ENCODE measurements at places on chromosomes 3 and 15. TPM values are rescaled to one million over a fixed set of nuclear protein-coding genes. Genes with fewer than 3 reads are reported as not detected.
A peak's percentile ranks its signal among the peaks of the same experiment; 100 is the strongest.

- H3K27me3 ChIP-seq = no peaks in the 10 kb centered on the region
- peak overlapping the region; percentile 78 for H3K27ac ChIP-seq
Observed at GRCh38 chr3:196670339-196670738, 30.8 kb downstream of the NRROS start.

GRCh38 chr3:188901126-188901525 is 270.6 kb upstream of the TPRG1 start:
- peaks cover 1% of the 10 kb centered on the region for H3K36me3 ChIP-seq
- no peaks in the 10 kb centered on the region for H3K27me3 ChIP-seq
- DNase-seq = no peak
- H3K4me1 ChIP-seq = no peaks in the 10 kb centered on the region
- H3K27ac ChIP-seq = no peak overlapping the region
- H3K4me3 ChIP-seq = no peak overlapping the region

GRCh38 chr15:69161079-69161877 is 843 bp downstream of the GLCE start:
- H3K27me3 ChIP-seq = peaks cover 18% of the 10 kb centered on the region
- H3K36me3 ChIP-seq = no peaks in the 10 kb centered on the region
- peak; percentile 28 for DNase-seq
- H3K4me1 ChIP-seq = peaks cover 15% of the 10 kb centered on the region
- peak overlapping the region; percentile 86 for H3K27ac ChIP-seq

GRCh38 chr15:75695220-75695619 is 17.4 kb downstream of the CSPG4 start:
- H3K36me3 ChIP-seq = no peaks in the 10 kb centered on the region
- DNase-seq = no peak
- H3K4me1 ChIP-seq = peaks cover 12% of the 10 kb centered on the region
- H3K27me3 ChIP-seq = peaks cover 18% of the 10 kb centered on the region
- H3K27ac ChIP-seq = peak overlapping the region; percentile 50

GRCh38 chr3:183745300-183746098 is 47.9 kb downstream of the YEATS2 start:
- H3K36me3 ChIP-seq = peaks cover 43% of the 10 kb centered on the region
- no peaks in the 10 kb centered on the region for H3K4me1 ChIP-seq
- no peak for DNase-seq
- no peaks in the 10 kb centered on the region for H3K27me3 ChIP-seq

DNA sequence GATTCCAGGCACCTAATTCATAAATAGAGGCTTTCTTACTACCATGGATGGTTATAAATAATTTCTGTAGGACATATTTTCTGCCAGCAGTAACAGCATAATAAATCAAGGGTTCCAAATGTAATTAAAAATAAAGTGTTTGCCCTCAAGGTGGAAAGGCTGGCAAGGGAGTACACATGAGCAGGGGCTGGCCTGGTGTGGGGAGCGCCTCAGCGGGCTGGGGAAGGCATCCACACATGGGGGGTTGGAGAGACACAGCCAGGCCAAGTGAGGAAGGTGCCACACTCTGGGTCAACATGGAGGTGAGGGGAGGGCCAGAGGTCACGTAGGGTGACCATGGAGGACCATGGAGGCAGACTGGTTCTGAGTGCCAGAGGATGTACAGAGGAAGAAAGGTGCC is 65.8 kb upstream of the OCA2 start:
- no peaks in the 10 kb centered on the region for H3K27me3 ChIP-seq
- peaks cover 4% of the 10 kb centered on the region for H3K4me1 ChIP-seq
- H3K36me3 ChIP-seq = peaks cover 42% of the 10 kb centered on the region
- DNase-seq = no peak
- H3K27ac ChIP-seq = peak overlapping the region; percentile 41
- H3K4me3 ChIP-seq = no peak overlapping the region

Gene MEX3B
- 1.2 TPM for total RNA-seq

Gene ARPP19
- total RNA-seq = 178 TPM

Data from activated CD4-positive, alpha-beta T cell treated with anti-CD3 and anti-CD28 coated beads, Interleukin-2, amount 10 ng/mL, durations not matched to agents 7 days and 5 days (primary cell).